ENCODE measurements at places on chromosomes 3 and 15.
A peak's percentile ranks its signal among the peaks of the same experiment; 100 is the strongest.

GRCh38 chr3:277873-278272 lies 81.3 kb downstream of the CHL1 start:
- no peak for DNase-seq

DNA sequence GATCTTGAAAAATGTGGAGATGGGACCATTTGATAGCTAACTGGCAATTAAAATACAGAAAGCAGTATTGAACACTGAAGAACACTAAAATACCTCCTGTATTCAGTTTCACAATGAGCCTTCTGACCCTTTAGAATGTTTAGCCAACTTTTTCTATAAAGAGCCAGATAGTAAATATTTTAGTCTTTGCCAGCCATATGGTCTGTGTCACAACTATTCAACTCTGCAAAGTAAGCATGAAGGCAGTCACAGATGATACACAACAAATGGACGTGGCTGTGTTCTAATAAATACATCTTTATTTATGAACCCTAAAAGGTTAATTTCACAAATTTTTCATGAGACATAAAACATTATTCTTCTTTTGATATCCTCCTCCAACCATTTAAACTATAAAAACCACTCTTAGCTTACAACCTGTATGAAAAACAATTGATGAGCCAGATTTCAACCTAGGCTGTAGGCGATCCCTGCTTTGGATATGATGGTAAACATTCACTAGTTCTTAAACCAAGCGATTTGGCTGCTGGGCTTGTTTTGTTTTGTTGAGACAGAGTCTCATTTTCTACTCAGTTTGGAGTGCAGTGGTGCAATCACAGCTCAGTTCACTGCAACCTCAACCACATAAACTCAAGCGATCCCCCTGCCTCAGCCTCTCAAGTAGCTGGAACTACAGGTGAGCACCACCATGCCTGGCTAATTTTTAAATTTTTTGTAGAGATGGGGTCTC lies 13.6 kb upstream of the CSPG5 start:
- DNase-seq, result no peak

DNA sequence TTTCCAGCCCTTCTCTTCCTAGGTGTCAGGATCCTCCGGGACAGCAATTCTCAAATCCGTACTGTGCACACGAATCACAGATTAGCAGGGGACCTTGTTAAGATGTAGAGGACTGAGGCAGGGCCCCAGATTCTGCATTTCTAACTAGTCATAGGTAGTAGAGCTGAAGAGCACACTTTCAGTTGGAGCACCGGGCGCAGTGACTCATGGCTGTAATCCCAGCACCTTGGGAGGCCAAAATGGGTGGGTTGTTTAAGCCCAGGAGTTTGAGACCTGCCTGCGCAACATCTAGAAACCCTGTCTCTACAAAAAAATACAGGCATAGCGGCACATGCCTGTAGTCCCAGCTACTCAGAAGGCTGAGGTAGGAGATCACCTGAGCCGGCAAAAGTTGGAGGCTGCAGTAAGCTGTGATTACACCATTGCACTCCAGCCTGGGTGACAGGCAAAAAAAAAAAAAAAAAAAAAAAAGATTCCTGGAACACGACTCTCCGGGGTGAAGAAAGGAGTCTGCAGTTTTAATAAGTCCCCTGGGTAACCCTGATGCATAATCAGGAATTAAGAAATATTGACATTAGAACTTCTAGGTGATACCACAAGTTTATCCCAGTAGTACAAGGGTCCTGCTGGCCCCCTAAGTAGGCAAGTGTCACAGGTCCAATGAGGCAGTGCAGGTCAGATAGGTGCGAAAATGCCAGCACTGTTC lies 21.4 kb upstream of the IGDCC3 start:
- DNase-seq, result no peak

GRCh38 chr3:167814441-167814951 lies 79.0 kb downstream of the SERPINI1 start:
- peak; percentile 96 for DNase-seq

Data from cerebellar cortex (tissue), 1 donor.